ENCODE measurements at places on chromosomes 5 and 9.
A peak's percentile ranks its signal among the peaks of the same experiment; 100 is the strongest.

GRCh38 chr5:55509796-55510522 is 24.8 kb downstream of the PLPP1 start:
- no peak for DNase-seq

GRCh38 chr9:21252721-21253547 is 13.1 kb upstream of the IFNA14 start:
- no peak for DNase-seq

GRCh38 chr5:149902177-149902576 is 42.4 kb downstream of the PDE6A start:
- no peak for DNase-seq

DNA sequence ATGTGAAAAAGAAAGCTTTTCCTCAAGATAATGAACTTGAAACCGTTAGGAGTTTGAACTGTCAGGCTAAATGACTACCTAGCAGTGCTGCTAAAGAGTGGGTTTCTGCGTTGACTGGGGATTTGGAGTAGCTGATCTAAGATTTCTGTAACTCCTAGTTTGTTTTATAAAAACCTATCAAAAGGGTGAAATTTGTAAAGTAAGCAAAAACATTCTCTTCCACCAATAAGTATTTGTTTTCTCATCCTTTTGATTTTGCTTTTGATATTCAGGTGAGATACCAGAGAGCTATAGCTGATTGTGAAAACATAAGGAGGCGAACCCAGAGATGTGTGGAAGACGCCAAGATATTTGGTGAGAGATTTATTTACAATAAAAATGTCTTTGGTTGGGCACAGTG is 4.1 kb downstream of the GRPEL2 start:
- DNase-seq, result no peak

- no peak for DNase-seq
Measured at GRCh38 chr9:137658781-137659180, 40.0 kb downstream of the EHMT1 start.

DNA sequence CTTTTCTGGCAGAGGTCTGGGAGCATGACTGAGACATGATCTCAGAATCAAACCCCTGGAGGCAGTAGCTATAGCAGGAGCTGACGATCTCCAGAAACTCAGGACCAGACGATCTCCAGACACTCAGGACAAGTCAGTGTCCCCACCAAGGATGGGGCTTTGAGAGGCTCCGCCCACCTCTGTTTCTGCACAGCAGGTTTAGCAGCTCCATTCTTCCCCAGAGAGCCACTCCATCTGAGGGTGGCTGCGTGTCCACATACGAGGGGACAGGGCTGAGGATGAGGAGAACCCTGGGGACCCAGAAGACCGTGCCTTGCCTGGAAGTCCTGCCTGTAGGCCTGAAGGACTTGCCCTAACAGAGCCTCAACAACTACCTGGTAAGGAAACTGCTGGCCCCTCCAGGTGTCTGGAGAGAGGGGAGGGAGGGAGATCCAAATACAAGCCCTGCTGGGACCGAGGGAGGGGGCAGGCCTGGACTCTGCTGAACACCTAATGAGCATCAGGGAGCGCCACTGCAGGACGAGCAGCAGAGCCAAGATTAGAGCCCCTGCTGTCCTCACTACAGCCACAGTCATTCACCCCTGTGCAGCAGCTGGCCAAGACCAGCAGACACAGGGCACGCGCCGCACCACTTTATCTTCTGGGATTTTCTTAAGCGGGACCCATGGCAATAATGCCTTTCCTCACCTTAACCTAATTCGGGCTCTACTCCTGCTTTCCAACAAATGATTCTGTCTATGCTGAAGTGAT is at the start of gene GABRP:
GABRP (plus strand) TSS at position 228 of the 750 bp plus-strand sequence. CDS start 4,891 bp downstream, outside the sequence.
- DNase-seq, result no peak

- DNase-seq, result peak; percentile 9
Measured at GRCh38 chr9:124659099-124659659, 111.9 kb downstream of the NR6A1 start.

- DNase-seq, result no peak
Measured at GRCh38 chr9:137689745-137690529, 71.1 kb downstream of the EHMT1 start.

DNA sequence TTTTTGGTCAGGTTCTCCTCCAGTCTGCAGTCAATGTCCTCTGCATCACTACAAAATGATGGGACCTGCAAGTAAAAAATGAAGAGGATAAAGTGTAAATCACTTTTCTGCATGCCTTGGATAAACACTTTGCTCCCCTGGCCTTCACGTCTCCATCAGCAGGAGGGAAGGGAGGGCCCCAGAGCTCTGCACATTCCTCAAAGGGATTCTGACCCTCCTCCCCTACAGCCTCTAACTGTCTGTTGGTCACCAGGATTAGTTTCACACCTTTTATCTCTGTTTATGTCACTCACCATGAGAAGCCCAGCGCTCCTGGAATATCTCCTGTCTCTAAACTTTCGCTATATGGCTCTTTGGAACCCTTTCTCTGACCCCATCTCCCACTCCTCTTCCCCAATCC is 103.3 kb downstream of the SVEP1 start:
- DNase-seq, result no peak

- DNase-seq, result no peak
Measured at GRCh38 chr5:62306323-62306895, 403 bp downstream of the KIF2A start.

GRCh38 chr5:17910318-17910717 is 276.1 kb downstream of the TAF11L14 start:
- DNase-seq, result no peak

- DNase-seq, result no peak
Measured at GRCh38 chr5:97355775-97356174, 172.7 kb upstream of the RIOK2 start.

GRCh38 chr5:3331819-3332218 is 263.8 kb upstream of the IRX1 start:
- no peak for DNase-seq

GRCh38 chr9:20237686-20238085 is 384.6 kb downstream of the MLLT3 start:
- no peak for DNase-seq

- DNase-seq, result no peak
Measured at GRCh38 chr9:2313512-2313911, 298.4 kb downstream of the SMARCA2 start.

DNA sequence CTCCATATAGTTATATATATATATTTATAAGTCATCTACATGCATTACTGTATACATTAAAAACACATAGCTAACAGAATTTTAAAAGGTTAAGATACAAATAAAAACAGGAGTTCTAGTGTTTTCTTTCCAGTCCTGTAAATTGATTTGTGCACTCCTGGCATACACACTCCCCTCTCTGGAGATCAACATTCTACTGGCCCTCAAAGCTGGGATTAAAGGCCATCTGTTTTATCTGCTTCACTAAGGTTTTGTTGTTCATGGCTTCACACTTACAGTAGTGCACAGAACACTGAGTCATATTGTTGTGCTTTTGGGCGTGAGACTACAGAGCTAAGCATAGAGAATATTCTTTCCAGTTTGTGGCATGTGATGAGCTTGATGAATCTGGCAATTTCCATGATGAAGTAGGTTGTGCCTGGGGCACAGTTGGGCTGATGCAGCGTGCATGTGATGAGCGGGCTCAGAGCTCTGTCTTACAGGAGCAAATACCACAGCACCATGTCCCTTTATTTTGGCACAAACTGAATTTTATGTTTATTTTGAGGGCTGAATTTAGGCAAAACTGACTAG is 98.2 kb downstream of the TAF11L14 start:
- DNase-seq, result no peak

- DNase-seq, result no peak
Measured at GRCh38 chr9:129241725-129242124, 63.7 kb upstream of the IER5L start.

- no peak for DNase-seq
Measured at GRCh38 chr5:19314840-19315239, 673.2 kb downstream of the CDH18 start.

DNA sequence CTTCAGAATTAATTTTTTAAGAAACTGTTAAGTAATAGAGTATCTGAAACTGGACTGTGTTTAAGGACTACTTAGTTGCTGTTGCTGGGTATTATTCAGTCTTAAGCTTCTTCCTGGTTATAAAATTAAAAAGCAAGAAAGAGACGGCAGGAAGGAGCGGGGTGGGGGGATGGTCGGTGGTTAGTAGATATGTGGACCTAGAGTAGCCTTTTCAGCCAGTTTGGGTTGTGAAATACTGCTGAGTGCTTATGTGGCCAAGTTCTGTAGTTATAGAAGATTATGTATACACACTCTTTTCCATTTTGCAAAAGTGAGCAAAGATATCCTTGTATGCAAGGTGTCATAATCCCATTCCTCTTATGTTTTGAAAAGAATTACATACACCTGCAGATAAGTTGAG is 28.5 kb downstream of the TRIO start:
- DNase-seq, result no peak

GRCh38 chr5:153209687-153210086 is 280.8 kb upstream of the GRIA1 start:
- no peak for DNase-seq

- DNase-seq, result no peak
Measured at GRCh38 chr9:92333282-92333634, 7.5 kb downstream of the CENPP start.

GRCh38 chr5:54792611-54793404 is 192.6 kb downstream of the ESM1 start:
- DNase-seq, result no peak

- no peak for DNase-seq
Measured at GRCh38 chr5:87015901-87016300, 251.8 kb upstream of the RASA1 start.

DNA sequence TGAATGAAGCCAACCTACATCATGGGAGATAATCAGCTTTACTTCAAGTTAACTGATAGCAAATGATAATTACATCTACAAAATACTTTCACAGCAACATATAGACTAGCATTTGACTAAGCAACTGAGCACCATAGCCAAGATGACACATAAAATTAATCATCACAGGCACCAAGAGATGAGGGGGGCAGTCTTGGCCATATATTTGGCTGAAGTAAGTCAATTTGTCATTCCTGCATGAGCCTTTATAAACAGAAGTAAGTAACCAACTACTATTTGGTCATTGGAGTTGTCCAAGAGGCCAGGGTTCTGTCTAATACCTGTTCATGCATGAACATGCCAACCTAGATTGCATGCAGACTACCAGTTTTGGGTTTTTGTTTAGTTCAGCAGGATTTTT is 53.6 kb downstream of the PDCD1LG2 start:
- no peak for DNase-seq

DNA sequence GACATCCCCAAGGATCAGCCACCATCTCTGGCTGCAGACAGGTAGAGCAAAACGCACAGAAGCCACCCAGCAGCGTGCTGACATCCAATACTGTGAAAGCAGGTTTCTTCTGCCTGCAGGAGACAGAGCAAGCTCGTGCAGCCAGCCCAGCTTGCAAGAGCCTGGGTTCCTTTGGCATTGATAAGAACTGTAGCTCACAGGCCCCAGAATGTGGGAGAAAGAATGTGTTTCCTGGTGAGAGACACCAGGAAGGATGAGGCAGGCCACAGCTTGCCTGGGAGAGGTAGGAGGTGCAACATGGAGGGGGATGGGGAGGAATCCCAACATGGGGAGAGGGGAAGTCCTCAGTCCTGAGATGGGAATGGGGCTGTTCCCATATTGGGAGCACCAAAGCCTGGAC is 34.0 kb upstream of the ARAP3 start:
- no peak for DNase-seq

DNA sequence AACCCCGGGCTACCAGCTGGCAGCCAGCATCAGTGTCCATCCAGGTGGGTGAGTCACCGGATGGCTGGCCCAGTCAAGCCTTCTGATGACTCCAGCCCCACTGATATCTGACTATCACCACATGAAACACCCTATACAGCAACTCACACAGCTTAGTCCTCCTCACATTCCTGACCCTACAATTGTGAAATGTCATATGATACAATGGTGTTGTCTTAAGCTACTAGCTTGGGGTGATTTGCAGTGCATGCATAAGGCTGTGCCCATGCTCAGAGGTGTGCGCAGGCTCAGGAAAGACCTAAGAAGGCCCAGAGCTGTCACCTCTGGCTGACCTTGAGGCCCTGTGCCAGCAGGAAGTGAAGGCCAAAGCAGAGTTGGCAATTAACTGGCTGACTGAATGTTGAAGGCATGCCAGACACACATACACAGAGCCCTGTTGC is 21.5 kb upstream of the SEMA4D start:
- no peak for DNase-seq
